Cardiac septum (tissue), 1 donor: ENCODE measurements at places on chromosomes 1 and 21. TPM values are rescaled to one million over a fixed set of nuclear protein-coding genes. Genes with fewer than 3 reads are reported as not detected.

The CASQ2 gene
- 1,254 TPM for total RNA-seq

The NEGR1 gene
- total RNA-seq, result 5.2 TPM

The RXFP4 gene
- not detected for total RNA-seq

The SHCBP1L gene
- total RNA-seq, result not detected

The SLC22A15 gene
- total RNA-seq, result 9.8 TPM
